Activated B cell treated with CpG ODN at 0.5 μM for 24 hours (primary cell): ENCODE measurements at places on chromosomes 6 and 20. TPM values are rescaled to one million over a fixed set of nuclear protein-coding genes. Genes with fewer than 3 reads are reported as not detected.

The ULBP3 gene
- total RNA-seq = 0.46 and 0.80 TPM in 2 replicates

DNA sequence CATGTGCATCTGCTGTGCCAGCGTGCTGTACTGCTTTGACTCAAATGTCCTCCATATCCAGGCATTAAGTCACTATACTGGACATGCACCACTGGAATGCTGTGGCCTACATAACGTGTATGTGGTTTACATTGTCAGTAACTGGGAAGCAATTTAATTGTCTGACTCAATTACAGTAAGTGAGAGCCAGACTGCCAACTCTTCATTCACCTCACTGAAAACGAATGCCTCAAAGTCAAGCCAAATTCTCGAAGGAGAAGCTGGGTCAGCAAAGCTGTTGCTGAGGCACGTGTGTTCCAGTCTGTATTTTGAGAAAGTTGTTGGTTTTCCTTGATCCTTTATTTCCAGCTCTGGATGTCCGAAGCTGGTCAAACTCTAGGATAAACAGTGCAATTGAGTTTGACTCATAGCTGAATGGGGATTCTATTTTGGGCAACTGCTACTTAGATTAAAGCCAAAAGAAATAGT, 534.3 kb downstream of the COL12A1 start:
- no peaks in the 10 kb centered on the region for H3K27me3 ChIP-seq
- H3K4me1 ChIP-seq = no peaks in the 10 kb centered on the region
- no peak overlapping the region for H3K4me3 ChIP-seq

GRCh38 chr6:37622646-37623071, 75.0 kb downstream of the MDGA1 start:
- H3K4me3 ChIP-seq = peak overlapping the region; percentile 50
- no peaks in the 10 kb centered on the region for H3K36me3 ChIP-seq
- peaks cover 73% of the 10 kb centered on the region for H3K4me1 ChIP-seq
- no peak for DNase-seq
- peak overlapping the region; percentile 57 for H3K27ac ChIP-seq

GRCh38 chr6:29702519-29703103, 20.6 kb upstream of the HLA-F start:
- peak; percentile 31 for DNase-seq
- no peaks in the 10 kb centered on the region for H3K4me1 ChIP-seq
- no peak overlapping the region for H3K4me3 ChIP-seq
- H3K36me3 ChIP-seq = no peaks in the 10 kb centered on the region
- peaks cover 31% of the 10 kb centered on the region for H3K27me3 ChIP-seq

- no peak overlapping the region for H3K4me3 ChIP-seq
- H3K27me3 ChIP-seq = no peaks in the 10 kb centered on the region
- no peak overlapping the region for H3K27ac ChIP-seq
These were observed 69.2 kb downstream of the TRAM2 start for GRCh38 chr6:52507557-52508260.
